ENCODE measurements at places on chromosomes 5 and 9.

DNA sequence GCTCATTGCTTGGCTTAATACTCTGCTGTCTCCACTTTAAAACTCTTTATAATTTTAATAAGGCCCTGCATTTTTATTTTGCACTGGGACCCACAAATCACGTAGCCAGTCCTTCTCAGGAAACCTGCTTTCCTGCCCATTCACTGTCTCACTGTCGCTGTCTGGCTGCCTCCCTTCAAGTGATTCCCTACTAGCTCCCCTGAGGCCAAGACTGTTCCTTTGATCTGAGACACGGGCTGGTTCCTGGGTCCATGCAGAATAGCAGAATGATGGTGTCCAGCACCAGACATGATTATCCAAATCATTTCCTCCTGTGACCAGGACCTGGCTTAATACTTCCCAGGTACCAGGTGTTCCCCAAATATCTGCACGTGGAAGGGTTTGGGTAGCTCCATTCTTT, 597.1 kb upstream of the KLF4 start:
- DNase-seq = no peak

DNA sequence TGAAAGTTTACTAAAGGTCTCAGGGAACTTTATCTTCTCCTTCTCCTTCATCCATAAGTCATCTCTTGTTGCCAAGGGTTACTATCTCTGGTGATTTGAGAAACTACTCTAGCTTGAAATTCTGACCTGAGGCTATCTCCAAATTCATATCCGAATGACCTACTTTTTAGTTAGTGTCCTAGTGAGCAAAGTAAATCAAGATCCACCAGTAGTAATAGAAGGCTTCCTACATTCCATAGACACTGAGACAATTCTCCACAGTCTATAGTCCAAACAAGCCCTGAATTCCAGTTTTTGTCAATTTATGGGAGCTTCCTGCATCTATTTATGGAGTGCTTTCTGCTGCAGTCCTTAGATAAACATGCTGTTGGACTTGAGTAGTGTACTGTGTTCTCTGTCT, 5.0 kb downstream of the IL7R start:
- no peak for DNase-seq

- DNase-seq = no peak
Observed at GRCh38 chr5:30596495-30597064, 596.9 kb upstream of the CDH6 start.

DNA sequence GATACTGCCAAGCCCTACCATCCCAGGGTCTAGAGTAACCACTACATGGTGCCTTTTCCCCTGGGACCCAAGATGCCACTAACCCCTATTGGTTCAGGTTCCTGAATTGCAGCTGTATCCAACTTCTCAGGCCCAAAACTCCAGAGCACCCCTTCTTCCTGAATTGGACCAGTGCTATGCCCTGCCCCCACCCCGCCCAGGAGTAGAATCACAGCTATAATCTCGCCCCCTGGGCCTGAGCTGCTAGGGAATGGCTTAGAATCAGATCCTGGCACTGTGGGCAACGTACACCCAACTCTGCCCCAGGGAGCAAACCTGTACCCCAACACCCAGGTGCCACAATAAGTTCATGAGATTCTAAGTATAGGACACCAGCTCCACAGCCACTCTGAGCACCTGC, 206.3 kb downstream of the CACNA1B start:
- DNase-seq = no peak
